ENCODE measurements at places on chromosomes 1 and 21.

DNA sequence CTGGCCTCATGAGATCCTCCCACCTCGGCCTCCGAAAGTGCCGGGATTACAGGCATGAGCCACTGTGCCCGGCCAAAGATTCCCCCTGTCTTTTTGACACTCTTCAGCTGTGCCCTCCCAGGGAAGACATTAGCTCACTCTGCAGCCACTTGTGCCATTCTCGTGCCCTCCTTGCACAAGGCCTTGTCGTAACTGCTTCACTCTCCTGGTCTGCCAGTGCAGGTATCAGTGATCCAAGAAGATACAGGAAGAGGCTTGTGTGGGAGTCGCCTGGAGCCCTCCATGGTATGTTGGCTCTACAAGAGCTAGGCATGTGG, 22.0 kb upstream of the WDR26 start:
- DNase-seq, result no peak

- no peak for DNase-seq
Measured at GRCh38 chr1:65045022-65045817, 78.9 kb upstream of the JAK1 start.

- DNase-seq, result no peak
Measured at GRCh38 chr21:36260030-36260787, 59.8 kb upstream of the MORC3 start.

DNA sequence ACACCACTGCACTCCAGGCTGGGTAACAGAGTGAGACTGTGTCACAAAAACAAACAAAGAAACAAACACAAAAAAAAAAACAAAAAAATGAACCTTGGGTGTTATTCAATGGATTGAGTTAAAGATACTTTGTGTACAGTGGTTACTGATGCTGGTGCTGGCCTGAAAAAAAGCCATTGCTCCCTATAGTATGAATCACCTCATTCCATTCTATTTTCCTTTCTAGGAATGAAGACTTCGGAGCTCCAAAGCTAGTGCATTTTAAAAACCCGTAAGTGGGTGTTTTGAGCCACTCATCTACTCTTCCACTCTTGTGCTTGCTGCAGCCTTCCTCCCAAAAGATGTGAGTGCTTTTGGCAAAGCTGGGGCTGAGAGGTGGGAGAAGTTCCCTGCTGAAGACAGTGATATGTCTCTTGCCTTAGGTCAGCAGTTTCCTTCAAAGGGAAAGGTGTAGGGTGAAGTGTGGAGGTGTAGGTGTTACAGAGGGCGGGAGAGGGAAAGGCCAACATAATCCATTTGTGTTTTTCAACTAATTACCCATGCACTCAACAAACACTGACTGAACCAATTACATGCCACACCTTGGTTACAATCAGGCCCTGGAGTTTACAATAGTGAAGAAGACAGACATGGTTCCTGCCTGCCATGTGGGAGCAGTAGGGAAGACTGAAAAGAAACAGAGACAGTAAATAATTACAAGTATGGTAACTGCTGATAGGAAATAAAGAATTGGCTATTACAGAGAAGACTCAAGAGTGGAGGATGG, 55.0 kb upstream of the SERBP1 start:
- DNase-seq, result no peak

- DNase-seq, result no peak
Measured at GRCh38 chr1:202067188-202067974, 55.3 kb upstream of the GPR37L1 start.

DNA sequence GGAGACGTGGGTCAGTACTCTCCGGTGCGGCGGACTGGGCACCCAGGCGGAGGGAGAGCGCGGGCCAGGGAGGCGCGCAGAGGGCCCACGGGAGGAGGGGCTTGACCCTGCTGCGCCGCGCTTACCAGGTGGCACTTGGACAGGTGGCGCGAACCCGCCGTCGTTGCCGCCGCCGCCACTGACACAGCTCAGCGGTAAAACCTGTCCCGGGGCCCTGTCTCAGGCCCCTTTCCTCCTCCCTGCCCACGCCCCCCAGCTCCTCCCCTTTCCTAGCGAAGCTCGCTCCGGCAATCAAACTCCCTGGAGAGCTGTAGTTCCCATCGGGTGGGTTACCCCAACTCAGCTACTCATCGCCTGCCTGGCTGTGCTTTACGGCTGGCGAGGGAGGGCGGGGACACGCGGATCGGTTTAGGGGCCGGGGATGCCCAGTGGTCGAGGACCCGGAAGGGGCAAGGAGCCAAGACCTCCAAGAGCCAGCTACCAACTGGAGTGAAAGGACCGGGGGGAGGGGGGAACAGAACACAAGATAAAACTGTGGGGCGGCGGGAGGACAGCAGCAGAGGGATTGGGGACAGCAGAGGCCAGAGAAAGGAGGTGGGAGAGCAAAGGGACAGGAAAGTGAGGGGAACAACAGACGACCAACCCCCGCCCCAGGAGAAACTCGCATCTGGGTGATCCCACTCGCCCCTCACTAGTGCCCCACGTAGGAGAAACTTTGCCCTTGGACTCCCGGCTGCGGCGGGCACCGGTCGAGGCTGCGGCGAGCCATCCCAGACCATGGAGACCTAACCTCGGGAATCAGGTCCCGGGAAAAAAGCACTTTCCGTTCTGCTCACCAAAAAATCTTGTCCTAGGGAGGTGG, 2.9 kb downstream of the GFI1 start:
- DNase-seq, result no peak

DNA sequence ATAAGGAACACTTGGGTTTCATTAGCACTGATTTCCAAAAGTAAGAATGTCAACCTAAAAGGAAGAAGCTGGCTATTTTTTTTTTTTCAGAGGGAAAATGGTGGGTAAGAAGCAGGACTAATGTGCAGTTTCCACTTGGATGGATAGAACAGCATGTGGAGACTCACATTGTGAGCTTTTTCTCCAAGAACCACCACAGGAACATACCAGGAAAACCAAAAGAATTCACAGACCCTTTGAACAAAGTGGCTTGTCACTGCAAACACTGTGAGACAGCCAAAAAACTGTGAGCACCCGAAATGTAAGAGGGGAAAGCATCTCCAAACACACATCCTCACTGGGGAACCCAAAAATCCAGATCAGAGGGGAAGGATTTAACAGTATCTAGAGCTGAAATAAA, 15.7 kb upstream of the MX1 start:
- no peak for DNase-seq

- no peak for DNase-seq
Measured at GRCh38 chr1:99004861-99005442, at the start of gene PLPPR5. Gene PLPPR5 (minus strand): TSS chr1:99004861. CDS start chr1:99004671, 190 bp downstream.

- no peak for DNase-seq
Measured at GRCh38 chr1:173195596-173196088, 11.5 kb downstream of the TNFSF4 start.

DNA sequence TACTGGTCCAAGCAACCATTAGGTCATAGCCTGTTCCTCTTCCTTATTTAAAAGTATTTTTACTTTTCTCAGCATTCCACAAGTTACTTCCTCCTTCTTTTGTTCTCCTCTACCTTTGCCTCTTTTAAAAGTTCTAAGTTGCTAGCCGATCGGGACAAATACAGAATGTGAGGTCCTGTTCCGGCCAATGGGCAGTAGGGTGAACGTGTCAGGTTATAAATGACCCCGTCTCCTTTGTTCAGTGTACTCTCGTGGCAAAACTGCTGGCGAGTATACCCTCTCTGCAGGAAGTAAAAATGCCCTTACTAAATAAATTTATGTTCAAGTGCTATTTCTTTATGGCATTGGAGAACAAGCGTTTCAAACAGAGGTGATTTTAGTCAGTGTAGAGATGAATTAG, 2.5 kb downstream of the ADCY10 start:
- no peak for DNase-seq

- no peak for DNase-seq
Measured at GRCh38 chr1:41726899-41727748, 191.6 kb downstream of the HIVEP3 start.
